ENCODE measurements at places on chromosomes 4 and X.

DNA sequence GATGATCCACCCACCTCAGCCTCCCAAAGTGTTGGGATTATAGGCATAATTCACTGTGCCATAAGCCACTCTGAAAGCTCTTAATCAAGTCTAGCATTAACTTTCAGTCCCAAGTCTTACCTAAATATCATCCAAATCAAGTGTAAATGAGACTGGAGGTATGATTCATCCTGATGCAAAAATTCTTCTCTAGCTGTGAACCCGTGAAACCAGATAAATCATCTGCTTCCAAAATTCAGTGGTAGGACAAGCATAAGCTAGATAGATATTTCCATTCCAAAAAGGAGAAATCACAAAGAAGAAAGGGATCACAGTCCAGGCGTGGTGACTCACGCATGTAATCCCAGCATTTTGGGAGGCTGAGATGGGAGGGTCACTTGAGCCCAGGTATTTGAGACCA, 8.8 kb upstream of the TBC1D25 start:
- no peak for DNase-seq

DNA sequence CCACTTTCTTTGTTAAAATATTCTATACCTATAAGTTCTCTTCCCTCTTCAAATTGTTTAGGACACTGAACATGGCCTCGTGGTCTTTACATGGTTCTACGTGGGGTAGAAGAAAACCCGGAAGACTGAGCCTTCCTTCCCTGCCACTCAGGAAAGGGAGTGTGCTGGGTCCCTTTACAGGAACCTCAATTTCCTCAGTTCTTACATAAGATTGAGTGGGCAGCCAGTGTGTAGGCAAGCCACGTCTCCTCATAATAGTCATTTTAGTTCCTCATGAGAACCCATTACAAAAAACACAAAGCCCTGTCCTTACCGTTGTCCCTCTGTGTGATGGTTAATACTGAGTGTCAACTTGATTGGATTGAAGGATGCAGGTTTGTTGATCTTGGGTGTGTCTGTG, 28.7 kb upstream of the SMIM10L2A start:
- DNase-seq: no peak

DNA sequence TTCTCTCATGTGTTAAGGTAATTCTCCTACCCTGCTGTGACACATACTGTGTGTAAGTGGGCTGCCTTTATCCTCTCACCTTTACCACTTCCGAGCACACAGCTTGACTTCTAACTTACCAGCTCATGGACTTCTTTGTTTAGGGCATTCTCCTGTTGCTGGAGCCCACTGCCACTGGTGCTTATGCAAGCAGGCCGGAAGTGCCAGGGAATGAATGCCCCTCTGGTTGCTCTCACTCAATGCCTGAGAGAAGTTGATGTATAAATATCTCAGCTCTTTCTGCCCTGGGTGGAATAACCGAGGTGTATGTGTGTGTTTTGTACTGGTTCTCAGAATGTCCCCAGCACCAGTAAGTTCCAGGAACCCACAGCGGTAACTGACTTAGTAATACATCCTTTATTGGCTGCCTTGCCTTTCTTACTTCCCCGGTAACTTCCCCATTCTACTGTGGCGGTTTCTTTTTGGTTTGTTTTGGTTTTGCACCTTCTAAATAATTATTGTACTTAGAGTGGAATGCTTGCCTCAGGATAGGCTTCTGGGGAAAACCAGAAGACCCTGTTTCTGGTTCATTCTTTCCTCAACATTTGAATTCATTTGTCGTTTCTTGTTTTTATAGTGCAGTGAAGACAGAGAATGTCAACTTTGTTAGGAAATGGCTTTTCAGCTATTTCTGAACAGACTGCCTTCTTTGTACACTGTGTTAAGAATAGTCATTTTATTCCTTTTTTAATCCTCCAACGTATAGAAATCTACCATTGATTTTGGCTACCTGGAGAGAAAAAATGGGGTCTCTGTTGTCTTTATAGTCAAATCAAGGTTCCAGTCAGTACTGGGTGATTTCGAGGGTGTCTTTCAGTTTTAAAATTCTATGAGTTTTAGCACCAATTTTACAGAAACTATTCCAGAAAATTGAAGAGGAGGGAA, 45.4 kb downstream of the CXorf58 start:
- DNase-seq: peak; percentile 51

GRCh38 chrX:19772822-19773628, 114.4 kb downstream of the SH3KBP1 start:
- no peak for DNase-seq

DNA sequence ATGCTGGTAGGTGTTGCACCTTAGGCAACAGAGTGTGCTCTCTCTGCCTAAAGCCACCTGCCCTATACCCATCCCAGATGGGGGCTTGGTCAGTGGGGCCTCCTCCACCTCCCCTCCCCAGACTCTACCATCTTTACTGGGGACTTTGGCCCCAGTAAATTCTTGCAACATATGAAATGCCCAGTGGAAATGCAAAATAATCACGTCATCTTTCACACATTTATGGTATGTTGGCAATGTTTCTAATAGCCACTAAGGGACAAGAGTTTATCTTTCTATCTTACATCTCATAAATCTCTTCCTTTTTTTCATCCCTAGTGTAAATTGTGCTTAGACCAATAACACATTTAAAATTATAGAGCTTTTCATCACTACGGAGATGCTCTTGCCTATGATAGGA, 103.0 kb upstream of the MAML3 start:
- DNase-seq: no peak

DNA sequence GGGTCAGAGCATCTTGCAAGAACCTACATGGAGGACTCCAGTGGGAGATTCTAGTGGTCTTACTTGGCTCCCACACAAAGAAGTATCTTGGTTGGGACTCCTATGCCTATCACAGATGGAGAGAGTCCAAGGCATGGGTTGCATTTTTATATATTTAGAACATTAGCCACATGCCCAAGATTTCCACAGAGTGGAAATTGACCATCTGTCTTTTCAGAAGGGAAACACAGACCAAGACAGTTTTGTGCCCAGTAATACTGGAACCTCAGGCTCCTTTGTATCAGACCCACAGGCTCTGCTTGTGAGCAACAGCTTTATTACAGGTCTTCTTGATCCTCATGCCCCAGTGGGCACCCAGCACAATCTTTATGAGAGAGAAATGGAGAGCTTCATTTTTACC, 43.6 kb downstream of the PAGE2 start:
- DNase-seq: no peak

DNA sequence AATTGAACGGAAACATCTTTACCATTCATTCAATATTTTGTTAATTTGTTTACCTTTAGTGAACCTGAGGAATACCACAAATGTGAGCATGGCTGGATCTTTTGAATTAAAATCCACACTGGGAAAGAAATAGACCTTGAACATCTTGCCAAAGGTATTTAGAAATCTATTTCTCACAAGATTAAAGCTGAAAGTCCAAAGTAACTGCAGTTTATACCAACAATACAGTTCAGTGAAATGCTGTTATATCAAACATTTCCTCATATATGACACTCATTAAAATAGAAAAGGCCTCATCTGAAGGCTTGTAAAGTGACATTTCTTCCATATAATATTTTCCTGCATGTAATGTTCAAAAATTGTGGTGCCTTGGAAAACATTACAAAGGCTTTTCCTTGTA, 166.5 kb upstream of the HAND2 start:
- no peak for DNase-seq

DNA sequence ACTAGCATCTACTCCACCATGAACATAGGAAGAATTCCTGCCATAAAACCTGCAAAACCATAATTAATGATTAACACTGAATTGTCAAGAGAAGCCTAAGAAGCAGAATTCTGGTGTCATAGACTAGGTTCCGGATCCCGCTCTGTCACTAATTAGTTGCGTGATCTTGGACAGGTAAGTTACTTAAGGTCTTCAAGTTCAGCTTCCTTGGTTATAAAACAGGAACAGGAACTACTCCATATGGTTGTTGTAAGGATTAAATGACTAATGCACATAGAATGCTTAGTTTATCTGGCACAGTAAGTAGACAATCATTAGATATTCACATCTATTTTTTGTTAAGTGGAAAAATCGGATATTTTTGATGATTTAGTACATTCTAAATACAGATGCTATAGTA, 14.3 kb downstream of the G3BP2 start:
- DNase-seq: no peak

DNA sequence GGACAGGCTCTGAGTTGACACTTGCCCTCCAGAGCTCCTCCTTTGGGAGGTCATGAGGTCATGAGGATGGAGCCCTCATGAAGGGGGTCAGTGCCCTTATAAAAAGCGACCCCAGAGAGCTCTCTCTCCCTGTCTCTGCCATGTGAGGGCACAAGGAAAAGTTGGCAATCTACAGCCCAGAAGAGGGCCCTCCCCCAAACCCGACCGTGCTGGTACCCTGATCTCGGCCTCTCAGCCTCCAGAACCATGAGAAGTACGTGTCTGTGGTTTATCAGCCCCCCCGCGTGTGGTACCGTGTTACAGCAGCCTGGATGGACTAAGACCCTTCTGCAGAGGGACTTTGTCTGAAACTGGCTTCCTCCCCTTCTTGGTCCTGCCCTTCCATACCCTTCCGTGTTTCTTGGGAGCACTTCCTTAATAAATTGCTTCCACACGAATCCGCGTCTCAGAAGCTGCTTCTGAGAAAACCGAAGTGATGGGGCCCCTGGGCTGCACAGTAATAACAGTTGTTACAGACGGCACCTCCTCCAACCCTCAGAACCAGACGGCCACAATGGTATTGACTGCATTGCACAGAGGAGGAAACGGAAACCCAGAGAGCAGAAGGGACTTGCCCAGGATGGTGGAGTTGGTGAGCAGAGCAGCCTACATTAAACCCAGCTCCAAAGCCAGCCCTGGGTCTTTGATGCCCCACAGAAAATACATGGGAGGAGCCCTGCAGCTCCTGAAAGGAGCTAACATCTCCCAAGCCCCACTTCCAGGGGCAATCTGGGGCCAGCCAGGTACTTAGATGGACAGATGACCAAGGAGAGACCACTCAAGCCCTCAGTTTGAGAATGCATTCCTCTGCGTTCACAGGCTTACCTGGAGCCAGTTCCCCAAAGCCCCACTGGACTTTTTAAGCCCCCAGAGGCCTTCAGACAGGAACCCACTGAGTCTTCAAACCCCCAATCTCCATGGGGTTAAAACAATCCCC, 242.7 kb downstream of the BCOR start:
- peak; percentile 75 for DNase-seq

DNA sequence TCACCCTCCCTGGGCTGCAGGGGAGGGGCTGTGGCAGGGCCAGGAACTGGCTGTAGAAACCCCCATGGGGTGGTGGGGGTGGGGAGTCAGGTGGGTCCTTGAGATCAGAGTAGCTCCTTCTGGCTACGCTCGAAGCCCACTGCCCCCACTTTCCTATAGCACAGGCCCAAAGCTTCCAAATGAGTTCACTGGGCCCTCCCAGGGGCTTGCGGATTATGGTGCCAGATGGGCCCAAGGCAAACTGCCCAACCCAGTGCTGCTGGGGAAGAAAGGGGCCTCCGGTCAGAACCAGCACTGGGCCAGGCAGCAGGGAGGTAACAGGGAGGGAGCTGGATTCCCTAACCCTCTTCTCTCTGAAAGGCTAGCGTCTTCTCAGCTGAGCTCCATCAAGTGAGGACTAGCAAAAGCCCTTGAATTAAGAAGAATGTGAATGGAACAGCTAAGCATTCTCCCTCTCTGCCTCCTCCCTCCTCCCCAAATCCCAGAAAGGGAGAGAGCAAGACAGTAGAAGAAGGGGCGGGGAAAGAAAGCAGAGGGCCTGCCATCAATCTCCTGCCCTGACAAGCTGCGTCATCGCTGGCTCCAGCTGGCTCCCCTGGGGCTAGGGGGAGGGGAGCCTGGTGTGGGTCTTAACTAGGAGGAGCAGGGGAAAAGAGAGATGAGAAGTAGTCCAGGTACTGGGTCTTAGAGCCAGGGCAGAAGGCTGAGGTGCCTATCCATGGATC, 34.7 kb downstream of the FRMPD3 start:
- no peak for DNase-seq

DNA sequence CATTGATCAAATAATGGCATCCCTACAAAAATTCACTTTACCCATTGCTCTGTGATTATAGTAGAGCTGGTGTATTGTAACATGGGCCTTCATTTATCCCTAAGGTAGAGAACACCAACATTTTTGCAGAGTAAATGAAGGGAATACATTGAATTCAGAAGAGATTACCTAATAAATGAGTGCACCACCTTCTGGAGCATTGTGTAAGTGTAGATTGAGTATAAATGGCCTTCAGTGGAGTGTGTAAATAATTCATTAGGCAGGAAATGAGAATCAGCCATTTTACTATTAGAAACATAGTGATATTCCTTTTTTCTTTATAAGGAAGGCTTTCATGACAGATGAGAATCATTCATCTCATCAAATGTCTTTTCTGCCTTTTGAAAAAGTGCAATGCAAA, 155.8 kb downstream of the FAM47B start:
- DNase-seq: no peak

GRCh38 chr4:5203309-5203992, 152.2 kb downstream of the STK32B start:
- no peak for DNase-seq

- no peak for DNase-seq
These were observed 309.9 kb downstream of the SPOCK3 start for GRCh38 chr4:166924424-166924823.

GRCh38 chr4:78149751-78150542, 92.8 kb downstream of the FRAS1 start:
- DNase-seq: no peak

GRCh38 chr4:1711571-1712215, 426 bp downstream of the SLBP start:
- DNase-seq: peak; percentile 52

- peak; percentile 14 for DNase-seq
These were observed at the start of gene STK32B for GRCh38 chr4:5051278-5052203. Gene STK32B, plus strand, starts transcription at chr4:5051480.

GRCh38 chr4:159227378-159227777, 124.5 kb downstream of the RAPGEF2 start:
- no peak for DNase-seq

DNA sequence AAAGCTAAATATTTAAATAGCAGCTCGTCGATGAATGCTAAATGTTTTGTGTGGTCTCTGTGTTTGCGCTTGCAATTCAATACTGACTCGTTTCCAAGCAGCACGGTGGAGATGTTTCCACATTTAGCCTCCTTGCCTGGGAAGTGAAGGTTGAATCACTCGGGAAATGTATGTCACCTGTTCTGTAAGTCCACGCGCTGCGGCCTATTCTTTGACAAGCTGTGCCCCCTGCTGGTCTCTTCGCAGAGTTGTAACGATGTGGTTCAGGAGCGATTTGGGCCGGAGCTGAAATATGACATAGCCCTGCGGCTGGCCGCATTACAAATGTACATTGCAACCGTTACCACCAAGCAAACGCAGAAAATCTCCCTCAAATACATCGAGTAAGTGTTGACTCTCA, 89.6 kb upstream of the PRPS2 start:
- DNase-seq: peak; percentile 36

DNA sequence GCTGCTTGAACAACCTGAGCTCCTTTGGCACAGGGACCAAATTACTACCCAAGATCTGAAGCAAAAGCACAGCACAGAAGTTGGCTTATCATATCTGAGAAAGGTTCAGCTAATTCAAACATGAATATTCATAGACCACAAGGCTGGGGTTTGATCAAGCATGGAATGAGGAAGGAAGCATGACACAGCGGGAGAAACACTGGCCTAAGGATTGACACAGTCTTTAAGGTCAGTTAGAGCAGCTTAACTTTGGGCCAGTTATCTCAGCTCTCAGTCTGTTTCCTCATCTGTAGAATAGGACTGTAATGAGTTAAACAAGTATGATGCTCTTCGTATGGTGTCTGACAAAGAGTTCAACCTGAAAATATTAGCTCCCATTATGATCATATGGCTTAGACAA, 88.5 kb upstream of the CBR4 start:
- no peak for DNase-seq

- no peak for DNase-seq
These were observed 112.6 kb upstream of the ZNF827 start for GRCh38 chr4:146051223-146051622.

Data from activated T-cell treated with anti-CD3 and anti-CD28 coated beads, Interleukin-2, amount 50 U/mL, for 72 hours (primary cell).